ENCODE measurements at places on chromosomes 2 and 18.

DNA sequence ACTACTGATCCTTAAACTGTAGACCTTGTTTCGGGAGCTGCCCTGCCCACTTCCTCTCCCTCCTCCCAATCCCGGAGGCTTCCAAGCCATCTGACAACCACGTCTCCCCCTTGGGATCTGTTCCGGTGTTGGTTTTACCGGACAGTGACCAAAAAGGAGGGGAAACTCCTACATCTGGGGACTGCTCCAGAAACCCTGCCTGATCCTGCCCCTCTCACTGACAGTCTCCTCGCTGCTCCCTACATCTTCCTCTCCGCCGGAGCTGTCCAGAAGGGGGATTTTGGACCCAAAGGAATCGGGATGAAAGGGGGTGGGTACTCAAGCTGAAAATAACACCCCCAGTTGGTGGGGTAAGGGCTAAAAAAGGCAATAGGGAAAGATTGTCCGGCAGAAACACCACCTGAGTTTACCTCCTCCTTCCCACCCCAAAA, 1.5 kb downstream of the INO80D start:
- DNase-seq = peak; percentile 61

- DNase-seq = no peak
Observed at GRCh38 chr18:3319399-3319798, 57.5 kb downstream of the MYL12B start.

DNA sequence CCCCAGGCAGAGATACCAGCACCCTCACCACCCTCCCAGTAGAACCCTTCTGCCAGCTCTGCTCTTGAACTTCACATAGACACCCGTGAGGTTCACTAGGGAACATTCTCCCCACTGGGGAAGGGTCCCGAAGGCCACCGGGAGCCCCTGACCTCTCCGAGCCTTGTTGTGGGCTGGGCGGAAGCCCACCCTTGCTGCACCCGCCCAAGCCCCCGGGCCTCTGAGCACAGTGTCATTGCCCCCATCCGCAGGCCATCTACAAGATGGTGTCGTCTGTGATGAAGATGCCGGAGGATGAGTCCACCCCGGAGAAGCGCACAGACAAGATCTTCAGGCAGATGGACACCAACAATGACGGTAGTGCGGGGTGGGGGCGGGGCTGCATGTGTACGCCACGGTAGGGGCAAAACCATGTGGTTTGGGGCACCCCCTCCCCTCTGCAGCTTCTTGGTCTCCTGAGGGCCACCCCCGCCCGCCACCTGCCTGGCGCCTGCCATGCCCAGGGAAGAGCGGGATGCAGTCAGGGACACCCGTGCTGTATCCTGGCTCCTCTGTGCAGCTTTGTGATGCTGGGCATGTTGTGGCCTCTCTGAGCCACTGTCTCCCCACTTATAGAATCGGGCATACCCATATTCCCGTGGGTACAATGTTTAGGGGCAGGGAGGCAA, 25.3 kb downstream of the ODC1 start:
- DNase-seq = no peak

GRCh38 chr2:100780203-100781008, 39.5 kb upstream of the NPAS2 start:
- DNase-seq = no peak

- DNase-seq = no peak
Observed at GRCh38 chr18:13496691-13497281, 229.6 kb downstream of the FAM210A start.

DNA sequence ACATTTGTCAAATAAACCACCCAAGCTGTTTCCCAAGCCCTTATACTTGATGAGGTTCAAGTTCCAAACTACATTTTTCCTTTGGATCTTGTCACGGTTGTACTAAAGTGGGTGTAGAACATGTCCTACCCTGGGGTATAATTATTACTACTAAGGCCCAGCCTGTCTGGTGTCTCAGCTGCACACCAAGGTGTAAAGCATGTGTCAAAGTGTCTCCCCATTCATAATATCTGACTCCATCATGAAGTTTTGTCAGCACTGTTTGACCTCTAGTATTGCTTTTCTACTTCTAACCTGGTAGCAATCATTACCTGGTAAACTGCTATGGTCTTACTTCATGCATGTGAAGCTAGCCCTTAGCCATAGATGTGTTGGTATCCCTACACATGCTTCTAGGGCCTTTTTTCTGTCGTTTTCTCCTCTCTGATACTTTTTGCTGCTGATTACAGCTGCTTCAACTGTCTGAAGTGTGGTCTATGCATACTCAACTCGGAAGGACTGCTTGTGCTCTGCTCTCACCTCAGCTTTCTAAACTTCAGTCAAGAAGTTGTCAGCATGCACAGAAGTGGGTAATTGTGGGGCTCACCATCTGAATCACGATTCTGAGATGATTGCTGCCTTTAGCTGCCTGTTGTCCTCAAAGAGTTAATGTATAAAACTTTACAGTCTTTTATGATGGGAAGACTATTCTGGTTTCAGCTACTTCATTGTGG, 445.7 kb upstream of the TRIB2 start:
- DNase-seq = no peak

- DNase-seq = no peak
Observed at GRCh38 chr18:54877076-54877475, 48.8 kb downstream of the RAB27B start.

- DNase-seq = no peak
Observed at GRCh38 chr2:16057661-16058060, 117.3 kb downstream of the MYCN start.

DNA sequence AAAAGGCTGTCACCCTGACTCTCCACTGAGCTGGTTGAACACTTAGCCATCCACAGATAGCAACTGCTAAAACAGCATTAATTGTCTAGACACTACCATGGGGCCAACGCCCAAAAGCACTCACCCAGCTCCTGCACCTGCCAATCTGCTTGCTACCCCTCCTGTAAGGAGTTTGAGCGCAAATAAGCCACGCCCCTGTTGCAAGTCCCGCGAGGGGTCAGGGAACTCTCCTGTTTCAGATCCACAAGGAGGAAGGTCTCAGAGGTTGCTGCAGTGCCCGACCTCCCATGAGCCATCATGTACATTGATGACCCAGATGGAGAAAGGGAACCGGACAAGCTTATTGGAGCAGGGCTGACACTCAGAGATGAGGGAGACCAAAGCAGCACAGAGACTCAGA, 106.8 kb downstream of the ZNF516 start:
- no peak for DNase-seq

GRCh38 chr18:40673150-40673549, 1281.9 kb upstream of the PIK3C3 start:
- no peak for DNase-seq

DNA sequence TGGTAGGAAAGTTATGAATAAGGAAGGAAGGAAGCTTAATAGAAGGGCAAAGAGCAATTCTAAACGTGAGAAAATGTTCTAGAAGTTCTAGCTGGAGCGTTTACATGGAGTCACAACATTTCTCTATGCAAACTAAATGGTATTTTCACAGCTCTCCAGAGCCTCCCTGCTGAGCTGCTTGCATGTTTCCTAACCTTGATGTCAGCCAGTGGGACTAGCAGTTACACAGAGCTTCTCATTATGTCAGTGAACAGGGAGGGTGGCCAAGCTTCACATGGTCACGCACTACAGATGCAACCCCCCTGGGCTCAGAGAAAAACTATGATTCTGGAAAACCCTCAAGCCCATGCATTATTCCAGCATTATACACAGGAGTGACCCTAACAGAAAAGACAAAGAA, 153.4 kb upstream of the CCDC150 start:
- no peak for DNase-seq

DNA sequence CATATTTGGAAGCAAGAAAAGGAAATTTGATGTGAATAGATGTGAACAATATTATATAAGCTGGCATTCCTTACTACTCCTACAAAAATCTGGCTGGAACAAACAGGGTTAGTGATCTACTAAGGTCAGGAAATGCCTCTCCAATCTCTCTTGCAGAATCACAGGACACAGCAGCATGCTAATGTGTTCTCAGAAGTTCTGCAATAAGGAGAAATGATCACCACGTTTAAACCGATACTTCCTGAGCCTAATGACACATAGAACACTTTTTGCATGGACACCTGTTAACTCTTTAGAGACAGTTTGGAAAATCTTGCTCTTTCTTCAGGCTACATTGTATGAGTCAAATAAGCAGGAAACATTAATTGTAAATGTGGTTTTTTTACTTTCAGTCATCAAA, 89.6 kb upstream of the MAP3K20 start:
- no peak for DNase-seq

DNA sequence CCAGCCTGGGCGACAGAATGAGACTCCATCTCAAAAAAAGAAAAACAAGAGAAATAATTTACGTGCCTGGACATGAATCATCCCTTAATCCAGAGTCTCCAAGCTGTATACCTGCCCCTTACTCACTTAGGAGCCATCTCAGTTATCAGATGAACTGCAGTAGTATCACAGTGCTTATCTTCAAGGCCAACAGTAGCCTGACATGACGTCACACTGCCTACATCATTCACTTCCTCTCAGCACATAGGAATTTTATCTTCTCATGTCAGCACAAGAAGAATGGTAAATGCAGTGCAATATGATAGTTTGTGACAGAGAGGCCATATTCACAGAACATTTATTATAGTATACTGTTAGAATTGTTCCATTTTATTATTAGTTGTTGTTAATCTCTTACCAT, 216.6 kb downstream of the SS18 start:
- DNase-seq = no peak

GRCh38 chr2:186058614-186059013, 320.0 kb downstream of the FSIP2 start:
- no peak for DNase-seq

DNA sequence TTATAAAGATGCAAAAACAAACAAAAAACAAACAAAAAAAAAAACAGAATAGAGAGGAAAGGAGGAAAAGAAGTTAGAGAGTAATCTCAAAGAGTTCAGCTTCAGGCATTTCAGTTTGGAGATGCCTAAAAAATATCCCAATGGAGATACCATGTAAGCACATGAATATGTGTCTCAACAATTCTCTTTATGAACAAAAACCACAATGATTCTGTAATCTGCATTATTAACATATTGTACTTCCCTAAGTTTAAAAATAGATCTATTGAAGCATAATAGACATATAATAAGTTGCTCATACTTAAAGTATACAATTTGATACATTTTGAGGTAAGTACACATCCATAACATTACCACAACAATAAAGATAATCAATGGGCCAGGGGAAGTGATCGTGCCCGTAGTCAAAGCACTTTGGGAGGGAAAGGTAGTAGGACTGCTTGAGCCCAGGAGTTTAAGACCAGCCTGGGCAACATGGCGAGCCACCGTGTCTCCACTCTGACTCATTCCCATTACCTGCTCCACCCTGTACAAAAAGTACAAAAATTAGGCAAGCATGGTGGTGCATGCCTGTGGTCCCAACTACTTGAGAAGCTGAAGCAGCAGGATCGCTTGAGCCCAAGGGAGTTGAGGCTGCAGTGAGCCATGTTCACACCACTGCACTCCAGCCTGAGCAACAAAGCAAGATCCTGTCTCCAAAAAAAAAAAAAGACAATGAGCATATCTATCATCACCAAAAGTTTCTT, 158.9 kb downstream of the ATAD2B start:
- DNase-seq = no peak

GRCh38 chr2:205785507-205786260, 103.4 kb downstream of the NRP2 start:
- no peak for DNase-seq

- no peak for DNase-seq
Observed at GRCh38 chr2:236894791-236895190, 190.9 kb upstream of the COPS8 start.

DNA sequence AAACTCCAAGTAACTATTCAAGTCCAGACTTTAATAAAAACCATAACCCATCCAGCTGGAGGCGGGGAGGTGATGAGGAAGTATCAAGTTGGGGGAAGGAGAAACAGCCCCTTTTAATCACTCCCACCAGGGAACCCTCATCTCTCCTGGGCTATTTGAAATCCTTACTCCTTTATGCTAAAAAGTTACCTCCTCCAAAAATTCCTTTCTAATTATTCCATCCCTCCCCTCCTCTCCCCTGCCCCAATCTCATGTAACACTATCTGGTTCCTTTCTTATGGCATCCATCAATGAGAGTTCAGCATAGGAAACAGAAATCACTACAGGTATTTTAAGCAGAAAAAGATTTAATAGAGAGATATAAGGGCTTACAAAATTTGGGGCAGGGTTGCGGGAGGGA, 9.3 kb upstream of the SLC14A2 start:
- no peak for DNase-seq

DNA sequence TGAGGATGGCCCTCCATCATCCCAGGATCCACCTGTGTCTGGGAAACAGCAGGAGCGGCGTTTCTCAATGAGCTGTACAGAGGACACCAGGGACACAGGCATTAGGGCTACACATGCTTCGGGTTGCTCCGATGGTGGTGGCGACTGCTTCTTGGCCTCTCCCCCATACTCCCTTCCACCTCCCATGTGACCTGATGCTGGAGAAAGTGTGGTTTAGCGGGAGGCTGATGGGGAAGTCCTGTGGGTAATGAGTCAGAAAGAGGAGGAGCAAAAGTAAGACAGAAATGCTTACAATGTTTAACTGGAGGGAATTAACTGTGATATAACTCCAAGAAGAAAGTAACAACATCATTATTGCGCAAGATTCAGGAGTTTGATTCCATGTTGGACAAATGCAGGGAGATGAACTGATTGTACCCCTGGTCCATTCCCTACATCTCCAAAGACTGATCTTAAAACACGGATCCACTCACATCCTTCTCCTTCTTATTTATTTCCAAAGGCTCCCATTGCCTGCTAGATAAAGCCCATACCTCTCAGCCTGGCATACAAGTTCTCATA, 186.6 kb downstream of the NRP2 start:
- no peak for DNase-seq

DNA sequence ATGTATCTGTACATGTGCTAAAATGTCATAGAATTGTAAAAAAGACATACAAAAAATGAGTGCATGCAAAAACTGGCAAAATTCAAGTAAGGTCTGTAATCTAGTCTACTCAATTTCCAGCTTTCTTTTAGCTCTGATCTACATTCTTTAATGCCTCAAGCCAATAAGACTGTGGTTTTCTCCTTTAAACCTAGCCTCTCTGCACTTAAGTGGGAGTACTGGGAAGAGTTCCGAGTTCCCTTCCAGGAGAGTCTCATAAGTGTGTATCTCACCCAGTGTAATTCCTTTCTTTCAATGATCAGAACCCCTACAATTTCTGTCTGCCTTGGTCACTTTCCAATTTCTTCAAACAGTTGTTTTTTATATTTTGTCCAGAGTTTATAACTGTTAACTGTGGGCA, 150.1 kb downstream of the PTRHD1 start:
- no peak for DNase-seq

DNA sequence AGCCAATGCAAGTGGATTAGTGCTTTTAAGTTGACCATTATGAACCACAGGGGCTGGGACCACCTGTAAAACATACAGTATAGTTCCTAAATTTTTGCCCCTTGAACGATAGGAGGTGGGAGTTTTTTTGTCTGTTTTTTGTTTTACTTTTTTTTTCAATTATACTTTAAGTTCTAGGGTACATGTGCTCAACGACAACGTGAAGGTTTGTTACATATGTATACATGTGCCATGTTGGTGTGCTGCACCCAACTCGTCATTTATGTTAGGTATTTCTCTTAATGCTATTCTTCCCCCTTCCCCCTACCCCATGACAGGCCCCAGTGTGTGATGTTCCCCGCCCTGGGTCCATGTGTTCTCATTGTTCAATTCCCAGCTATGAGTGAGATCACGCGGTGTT, 1797.9 kb upstream of the PIK3C3 start:
- DNase-seq = no peak

All from neuronal stem cell (in vitro differentiated cells).